ENCODE measurements at places on chromosomes 7 and 10.

GRCh38 chr10:22230158-22230833 is 12.5 kb upstream of the EBLN1 start:
- DNase-seq, result no peak

- no peak for DNase-seq
Observed at GRCh38 chr7:43278088-43278644, 165.7 kb downstream of the HECW1 start.

- no peak for DNase-seq
Observed at GRCh38 chr7:92489634-92490033, 11.9 kb upstream of the ERVW-1 start.

- DNase-seq, result no peak
Observed at GRCh38 chr7:139515266-139515665, 8.2 kb upstream of the CLEC2L start.

DNA sequence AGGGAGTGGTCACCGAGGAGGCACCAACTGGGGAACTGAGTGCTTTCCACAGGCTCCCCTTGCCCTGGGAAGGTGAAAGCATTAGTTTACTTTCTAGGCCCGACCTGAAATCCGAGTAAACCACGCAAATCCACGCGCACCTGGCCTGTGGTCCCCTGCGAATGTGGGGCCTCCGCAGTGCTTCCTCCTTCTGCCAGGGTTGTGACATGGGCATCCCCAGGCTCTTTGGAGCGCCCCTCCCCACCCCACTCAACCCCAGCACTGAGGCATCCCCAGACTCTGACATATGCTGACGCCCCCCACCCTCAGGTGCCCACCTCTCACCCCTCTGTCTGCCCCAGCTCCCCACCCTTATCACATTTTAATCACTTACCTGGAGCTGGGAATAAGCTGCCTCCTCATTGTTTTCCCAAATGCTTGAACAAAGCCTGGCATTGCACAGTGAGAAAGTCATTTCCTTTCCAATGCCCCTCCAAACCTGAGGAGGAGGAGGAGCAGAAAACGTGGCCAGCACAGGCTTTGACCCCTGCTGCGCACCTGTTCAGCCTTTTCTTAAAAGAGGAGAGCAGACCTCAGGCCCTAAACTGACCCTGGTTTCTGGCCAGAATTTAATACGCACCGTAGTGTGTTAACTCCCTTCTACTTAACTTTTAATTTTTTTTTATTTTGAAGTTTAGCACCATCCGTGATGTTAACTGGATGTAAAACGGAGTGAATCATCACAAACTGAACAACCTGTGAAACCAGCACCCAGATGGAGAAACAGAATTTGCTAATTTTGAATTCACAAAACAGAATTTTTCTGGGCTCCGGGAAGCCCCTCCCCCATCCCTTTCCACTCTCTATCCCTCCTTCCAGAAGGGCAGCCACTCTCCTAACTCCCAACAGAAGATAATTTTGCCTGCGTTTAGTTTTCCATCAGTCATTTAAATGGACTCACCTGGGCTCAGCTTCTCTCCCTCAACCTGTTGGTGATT is 129.4 kb downstream of the WDR11 start:
- no peak for DNase-seq

DNA sequence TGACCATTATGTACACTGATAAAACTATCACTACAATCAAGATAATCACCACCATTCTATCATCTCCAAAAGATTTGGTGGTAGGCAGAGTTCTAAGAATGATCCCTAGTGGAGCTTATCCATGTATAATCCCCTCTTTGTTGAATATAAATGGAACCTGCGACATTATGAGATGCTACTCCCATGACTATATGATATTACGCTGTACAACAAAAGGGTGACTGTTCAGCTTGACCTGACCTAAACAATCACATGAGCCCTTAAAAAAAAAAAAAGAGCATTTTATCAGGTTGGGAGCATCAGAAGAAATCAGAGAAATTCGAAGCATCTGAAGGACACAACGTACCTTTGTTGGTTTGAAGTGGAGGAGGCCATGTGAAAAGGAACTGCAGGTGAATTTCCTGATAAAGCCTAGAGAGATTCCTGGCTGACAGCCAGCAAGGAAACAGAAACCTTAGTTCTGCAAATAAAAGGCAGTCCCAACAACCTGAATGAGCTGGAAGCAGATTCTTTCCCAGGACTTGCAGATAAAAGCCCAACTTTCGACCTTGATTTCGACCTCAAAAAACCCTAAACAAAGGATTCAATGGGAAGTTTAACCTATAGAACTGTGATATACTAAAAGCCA is 270.7 kb downstream of the ADRA2A start:
- DNase-seq, result no peak

- DNase-seq, result no peak
Observed at GRCh38 chr10:121296881-121297585, 301.2 kb downstream of the FGFR2 start.

DNA sequence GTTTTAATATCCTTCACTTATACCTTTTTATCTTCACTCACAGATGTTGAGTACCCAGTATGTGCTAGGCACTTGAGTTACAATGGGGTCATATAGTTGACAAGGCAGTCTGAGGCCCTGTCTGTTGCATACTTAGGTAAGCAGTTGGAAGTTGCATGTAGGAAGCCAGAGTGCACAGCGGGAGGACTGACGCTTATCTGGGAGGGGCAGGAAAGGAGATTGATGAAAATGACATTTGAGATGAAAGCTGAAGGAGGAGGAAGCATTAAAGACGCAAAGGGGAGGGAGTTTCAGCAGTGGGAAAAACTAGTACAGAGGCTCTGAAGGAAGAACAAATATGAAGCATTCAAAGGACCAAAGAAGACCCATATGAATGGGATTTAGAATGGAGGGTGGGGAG is 266.2 kb downstream of the HTR7 start:
- no peak for DNase-seq

DNA sequence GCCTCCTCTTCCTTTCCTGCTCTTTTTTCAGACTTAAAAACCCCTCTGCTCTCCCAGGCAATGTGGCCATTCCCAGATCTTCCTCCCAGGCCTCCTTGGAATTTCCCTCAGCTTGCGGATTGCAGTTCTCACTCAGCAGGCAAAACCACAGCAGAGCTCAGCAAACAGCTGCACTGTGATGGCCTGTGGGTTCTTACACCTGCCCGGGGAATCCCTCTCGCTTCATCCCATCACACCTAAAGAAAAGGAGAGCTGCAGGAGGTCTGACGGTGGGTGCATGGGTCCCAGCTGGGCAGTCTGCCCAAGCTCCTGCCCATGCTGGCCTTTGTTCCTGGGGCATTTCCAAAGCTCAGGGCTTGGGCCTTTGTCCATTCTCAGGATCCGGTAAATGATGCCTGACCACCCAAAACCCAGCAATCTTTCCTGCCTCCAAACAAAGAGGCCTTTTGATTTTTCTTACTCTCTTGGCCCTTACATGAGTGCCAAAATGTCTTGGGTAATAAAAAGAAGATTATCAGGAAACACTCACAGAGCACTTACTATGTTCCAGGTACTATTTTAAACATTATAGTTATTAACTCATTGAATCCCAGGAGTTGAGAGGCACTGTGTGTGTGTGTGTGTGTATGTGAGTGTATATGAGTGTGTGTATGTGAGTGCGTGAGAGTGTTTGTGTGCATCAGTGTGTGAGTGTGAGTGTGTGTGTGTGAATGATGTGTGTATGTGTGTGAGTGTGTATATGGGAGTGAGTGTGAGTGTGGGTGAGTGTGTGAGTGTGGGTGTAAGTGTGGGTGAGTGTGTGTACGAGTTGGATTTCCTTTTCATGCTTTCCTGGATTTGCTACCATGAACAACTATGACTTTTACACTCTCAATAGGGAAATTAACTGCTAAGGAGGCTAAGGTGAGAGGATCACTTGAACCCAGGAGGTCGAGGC is 64.5 kb upstream of the PODXL start:
- DNase-seq, result no peak

DNA sequence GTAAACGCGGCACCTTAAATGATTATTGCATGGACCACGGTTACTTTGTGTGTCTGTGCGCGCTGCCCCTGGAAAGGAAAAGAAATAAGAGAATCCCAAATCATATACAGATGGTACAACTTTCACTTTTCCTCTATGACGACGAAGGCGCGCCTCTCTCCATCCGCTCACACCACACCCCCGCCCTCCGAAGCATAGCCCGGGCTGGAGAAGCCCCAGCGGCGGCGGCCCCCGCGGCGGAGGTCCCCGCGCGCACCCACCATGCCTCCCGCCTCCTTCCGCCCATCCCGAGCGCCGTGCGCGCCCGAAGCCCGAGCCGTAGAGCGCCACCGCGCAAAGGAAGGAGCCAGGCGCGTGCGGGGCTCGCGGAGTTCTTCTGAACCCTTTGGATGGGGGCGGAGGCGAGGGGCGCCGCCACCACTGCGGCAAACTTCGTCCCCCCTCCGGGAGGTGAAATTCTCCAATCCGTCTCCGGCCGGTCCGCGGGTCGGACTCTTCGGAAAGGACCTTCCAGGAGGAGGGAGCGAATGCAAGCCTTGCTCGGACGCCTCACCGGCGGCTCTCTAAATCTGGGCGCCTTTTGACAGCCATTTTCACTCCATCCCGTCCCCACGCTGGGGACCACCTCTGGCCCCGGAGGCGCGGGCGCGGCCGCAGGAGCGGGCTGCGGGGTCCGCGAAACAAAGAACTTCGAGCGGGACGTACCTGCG is 588 bp downstream of the GLI3 start:
- no peak for DNase-seq

DNA sequence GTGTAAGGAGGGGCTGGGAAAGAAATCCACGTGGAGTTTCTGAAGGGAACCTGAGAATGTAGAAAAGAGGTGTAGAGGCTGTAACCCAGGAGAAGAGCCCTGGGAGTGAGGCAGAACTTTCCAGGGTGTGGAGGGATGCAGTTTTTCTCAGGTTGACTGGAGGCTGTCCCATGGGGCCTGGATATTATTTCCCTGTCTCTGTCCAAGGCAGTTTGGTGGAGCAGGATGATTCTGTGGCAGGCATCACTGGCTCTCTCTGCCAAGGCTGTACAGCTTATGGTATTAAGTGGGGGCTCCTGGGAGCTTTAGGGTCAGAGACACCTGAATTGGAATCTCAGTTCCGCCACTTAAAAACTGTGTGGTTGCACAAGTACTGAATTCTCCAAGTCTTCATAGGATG is 81.6 kb downstream of the CHN2 start:
- no peak for DNase-seq

- no peak for DNase-seq
Observed at GRCh38 chr7:47390914-47391313, 191.0 kb downstream of the TNS3 start.

DNA sequence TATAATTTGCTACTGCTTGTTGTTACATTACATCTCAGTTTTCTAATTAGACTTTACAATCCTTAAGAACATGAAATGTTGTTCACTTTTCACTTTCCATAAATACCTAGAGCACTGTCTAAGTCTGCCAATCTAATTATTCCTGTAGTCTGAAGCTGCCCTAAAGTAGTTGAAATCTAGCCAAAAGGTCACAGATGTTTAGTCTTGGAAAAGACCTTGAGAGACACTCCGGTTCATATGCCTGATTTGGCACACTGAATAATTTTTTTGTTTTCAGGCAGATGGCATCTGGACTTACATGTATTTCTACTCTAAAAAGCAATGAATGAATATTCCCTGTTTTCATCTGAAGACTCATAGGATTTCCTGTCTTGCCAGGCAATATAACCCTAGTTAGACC is 359.1 kb downstream of the ANKRD7 start:
- DNase-seq, result no peak

GRCh38 chr7:158410720-158411119 is 176.9 kb downstream of the PTPRN2 start:
- DNase-seq, result no peak

DNA sequence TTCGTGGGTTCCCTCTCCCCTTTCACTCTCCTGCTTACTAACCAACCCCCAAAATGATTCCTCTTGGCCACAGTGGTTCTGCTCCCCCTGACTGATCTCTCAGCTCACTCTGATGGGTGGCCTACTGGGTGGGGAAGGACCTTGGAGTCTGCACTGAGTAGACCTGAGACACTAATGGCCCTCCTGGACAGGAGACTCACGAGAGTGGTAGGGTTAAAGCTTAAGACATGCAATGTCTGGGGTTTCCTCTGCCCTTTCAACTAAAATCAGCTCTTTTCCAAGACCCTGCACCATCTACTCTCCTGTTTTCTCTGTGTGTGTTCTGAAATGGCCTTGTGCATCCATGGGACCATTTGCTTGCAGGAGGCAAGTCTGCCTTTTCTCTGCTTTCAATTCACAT is 631.4 kb downstream of the ACTR3B start:
- DNase-seq, result no peak

All from stimulated activated CD8-positive, alpha-beta memory T cell treated with anti-CD3 and anti-CD28 coated beads, Interleukin-12 subunit alpha, Interleukin-12 subunit beta, amount 100 ng/mL, for 1 hour (primary cell).